ENCODE measurements at places on chromosomes 6 and 20. TPM values are rescaled to one million over a fixed set of nuclear protein-coding genes. Genes with fewer than 3 reads are reported as not detected.

DNA sequence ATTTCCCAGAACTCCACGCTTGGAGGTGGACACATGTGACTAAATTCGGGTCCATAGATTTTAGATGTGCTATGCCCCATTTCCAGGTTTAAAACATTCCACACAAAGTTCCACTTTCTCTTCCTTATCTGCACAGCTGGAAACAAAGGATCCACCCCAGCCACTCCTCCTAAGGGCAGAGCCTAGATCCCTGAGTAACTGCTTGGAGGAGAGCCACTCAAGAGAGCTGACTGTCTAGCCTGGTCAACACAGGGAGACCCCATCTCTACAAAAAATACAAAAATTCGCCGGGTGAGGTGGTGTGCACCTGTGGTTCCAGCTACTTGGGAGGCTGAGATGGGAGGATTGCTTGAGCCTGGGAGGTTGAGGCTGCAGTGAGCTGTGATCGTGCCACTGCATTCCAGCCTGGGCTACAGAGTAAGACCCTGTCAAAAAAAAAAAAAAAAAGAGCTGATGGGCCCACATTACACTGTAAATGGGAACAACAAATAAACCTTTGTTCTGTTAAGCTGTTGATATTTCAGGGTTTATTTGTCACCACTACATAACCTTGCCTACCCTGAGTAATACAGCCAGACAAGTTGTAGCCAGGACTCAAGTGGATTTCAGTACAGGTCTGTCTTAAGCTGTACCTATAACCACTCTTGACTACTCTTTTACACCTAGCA lies 25.8 kb upstream of the SNRPC start:
- no peak for DNase-seq

- no peak for DNase-seq
Observed at GRCh38 chr6:24197892-24198291, 71.9 kb downstream of the NRSN1 start.

GRCh38 chr6:119661628-119662027 lies 312.1 kb upstream of the MAN1A1 start:
- no peak for DNase-seq

DNA sequence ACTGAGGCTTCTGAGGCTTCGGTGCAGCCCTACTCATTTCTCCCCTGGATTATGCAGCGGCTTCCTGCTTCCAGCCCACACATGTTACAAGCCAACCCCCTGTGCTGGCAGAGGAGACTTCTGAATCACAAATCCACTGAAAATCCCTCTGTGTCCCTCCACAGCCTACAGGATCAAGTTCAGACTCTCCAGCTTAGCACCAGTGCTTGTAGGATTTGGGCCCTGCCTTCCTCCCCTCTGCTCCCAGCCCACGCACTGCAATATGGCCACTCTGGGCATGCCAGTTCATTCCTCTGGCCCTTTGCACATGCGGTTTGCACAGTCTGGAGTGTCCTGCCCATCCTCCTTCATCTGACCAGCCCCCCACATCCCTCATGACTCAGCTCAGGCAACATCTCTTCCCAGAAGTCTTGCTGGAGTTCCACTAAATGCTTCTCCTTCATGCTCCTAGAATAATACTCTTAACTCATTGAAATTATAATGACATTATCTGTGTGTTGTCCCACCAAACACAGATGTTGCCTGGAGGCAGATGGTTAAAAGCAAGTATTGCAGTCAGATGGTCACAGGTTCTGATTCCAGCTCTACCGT lies 15.9 kb upstream of the MDGA1 start:
- DNase-seq, result no peak

Gene LRRC73
- total RNA-seq, result 0.48 TPM

Gene PTCRA
- total RNA-seq, result not detected

All from activated CD4-positive, alpha-beta T cell treated with anti-CD3 and anti-CD28 coated beads, Interleukin-2, amount 10 ng/mL, durations not matched to agents 7 days and 5 days (primary cell).